Stimulated activated CD4-positive, alpha-beta T cell treated with anti-CD3 and anti-CD28 coated beads, Interleukin-15, amount 100 ng/mL, for 1 hour (primary cell): ENCODE measurements at places on chromosomes 7 and 10.

DNA sequence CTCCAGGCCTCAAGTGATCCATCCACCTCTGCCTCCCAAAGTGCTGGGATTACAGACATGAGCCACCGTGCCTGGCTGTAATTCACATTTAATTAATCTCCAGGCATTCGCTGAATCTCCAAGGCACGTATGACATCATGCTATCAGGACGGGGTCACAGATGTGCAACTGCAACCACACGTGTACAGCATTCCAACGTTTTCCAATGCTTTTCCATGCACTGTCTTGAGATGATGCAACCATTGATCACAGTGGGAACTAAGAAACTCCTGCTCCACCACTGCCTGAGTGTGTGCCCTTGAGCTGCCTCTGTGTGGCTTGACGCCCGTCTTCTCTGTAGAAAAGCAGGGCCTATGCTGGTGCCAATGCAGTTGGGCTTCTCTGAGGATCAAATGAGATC lies 119.8 kb upstream of the LYZL2 start:
- no peak for DNase-seq

DNA sequence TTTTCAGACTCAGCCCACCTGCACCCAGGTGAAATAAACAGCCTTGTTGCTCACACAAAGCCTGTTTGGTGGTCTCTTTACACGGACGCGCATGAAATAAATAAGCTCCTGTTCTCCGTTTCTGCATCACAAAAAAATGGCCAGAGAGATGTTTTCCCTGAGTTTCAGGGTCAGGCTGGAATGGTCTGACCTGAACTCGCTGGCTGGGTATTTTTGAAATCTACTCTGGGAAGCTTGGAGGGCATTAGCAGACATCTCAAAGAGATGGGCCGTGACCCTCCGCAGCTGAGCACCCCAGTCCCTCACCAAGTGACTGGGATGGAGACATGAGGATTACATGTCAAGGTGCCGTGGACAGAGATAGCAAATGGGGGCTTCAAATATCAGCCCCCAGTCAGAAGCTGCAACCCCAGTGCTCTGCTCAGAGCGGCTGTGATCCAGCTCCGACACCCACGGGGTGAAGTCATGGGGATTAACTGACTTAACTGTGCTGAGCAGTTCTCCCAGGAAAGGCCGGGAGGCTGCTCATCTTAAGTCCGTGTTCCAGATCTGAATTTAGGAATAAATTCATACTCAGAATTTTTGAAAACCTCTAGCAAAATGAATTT lies 22.3 kb downstream of the CALML5 start:
- no peak for DNase-seq

DNA sequence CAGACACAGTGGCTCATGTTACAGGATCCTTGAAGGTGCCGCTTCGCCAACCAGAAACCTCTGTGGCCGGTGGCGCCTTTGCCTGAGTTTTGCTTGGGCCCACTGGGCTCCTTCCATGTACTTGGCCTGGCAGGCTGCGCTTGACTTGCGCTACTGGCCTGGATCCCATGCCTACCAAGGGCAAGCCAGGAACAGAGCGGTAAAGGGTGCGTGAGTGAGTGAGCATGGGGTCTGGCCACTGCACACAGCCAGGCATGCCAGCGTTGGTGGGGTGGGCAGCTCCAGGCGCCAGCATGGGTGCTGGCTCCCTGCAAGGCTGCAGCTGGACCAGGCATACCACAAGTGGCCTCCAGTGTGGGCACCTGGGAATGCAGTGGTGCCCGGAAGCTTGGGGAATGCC lies 16.3 kb upstream of the TSPAN15 start:
- DNase-seq, result no peak

GRCh38 chr7:42097752-42098151 lies 139.3 kb downstream of the GLI3 start:
- no peak for DNase-seq

- no peak for DNase-seq
Observed at GRCh38 chr7:94998266-94999068, 91.1 kb downstream of the PPP1R9A start.

DNA sequence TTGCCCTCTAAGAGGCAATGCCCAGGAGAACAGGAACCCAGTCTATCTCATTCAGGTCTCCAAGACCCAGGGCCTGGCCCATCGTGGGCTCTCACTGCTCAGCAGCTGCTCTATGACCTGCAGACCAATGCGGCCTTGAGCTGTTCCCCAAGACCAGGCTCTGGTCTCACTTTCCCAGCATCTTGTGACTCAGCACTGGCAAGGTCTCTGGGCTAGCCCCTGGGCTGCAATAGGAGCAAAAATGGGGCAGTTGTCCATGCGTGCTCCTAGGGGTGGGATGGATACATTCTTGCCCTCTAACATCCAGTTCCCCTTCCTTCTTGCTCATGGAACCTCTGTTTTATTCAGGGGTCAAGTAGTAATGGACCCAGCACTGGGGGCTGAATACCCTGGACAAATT lies 13.5 kb downstream of the GCK start:
- DNase-seq, result no peak

- no peak for DNase-seq
Observed at GRCh38 chr7:70047384-70047783, 449.1 kb downstream of the AUTS2 start.

DNA sequence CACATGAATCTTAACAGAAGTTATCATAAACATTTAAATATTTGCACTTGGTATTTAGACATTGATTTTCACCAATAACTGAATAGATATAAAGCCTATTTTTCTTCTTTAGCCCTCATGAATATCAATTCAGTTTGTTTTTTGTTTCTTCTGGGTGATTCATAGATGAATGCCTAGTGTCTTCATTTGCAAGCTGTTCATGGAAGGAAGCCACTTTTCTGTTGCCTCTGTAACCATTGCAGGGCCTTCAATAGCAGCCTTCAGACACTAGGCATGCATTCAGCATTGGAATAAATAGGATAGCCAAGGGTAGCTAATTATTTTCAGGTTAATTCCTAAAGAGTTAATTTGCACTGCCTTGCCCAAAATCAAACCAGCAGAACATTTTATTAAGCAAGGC lies 375.3 kb downstream of the DPP6 start:
- no peak for DNase-seq

DNA sequence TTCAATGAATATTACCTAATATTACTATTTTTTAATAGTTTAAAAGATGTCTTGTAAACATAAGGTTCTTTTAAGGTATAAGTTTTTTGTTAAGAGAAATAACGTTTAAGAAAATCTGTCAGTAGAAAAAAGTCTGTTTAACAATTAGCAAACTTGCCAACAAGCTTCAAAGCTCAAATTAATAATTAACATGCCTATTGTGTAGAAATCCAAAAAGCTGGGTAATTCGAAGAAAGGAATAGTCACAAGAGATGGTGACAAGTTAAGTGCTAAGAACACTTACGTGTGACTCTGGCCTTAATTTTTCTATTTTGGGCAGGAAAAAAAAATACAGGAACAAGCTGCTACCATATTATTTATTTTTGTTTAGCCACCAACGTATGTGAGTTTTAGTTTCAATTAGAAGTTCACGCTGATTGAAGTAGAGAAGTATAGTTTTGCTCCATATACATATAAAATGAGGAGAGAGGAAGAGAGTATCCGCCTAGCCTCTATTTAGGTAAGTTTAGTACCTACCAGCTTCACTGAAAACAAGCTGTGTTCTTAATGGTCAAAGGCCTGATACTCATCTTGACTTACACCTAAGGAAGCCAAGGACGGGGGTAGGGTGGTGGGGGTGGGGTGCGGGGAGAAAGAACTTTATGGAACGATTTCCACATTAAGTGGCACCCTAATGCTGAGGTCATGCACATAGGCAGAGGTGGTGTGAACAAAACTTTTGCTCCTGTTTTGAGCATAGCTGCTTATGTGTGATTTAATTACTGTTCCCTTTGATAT lies 43.4 kb upstream of the AGBL3 start:
- no peak for DNase-seq

DNA sequence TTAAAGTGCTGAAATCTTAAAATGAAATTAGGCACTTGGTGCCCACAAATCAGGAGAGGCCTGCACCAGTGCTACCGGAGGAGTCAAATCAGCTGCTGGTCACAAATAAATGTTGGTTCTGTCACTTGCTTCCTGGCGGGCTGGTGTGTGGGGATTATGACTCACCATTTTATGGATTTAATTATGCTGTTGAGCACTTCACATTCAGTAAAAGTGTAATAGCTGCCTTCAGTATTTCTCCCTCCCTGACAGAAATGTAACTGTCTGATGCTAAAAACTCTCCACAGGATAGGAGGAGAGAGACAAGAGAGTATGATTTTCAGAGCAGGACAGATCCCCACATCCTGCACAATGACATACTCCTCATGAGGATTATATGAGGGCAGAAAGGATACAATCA lies 186.0 kb downstream of the JAZF1 start:
- no peak for DNase-seq

DNA sequence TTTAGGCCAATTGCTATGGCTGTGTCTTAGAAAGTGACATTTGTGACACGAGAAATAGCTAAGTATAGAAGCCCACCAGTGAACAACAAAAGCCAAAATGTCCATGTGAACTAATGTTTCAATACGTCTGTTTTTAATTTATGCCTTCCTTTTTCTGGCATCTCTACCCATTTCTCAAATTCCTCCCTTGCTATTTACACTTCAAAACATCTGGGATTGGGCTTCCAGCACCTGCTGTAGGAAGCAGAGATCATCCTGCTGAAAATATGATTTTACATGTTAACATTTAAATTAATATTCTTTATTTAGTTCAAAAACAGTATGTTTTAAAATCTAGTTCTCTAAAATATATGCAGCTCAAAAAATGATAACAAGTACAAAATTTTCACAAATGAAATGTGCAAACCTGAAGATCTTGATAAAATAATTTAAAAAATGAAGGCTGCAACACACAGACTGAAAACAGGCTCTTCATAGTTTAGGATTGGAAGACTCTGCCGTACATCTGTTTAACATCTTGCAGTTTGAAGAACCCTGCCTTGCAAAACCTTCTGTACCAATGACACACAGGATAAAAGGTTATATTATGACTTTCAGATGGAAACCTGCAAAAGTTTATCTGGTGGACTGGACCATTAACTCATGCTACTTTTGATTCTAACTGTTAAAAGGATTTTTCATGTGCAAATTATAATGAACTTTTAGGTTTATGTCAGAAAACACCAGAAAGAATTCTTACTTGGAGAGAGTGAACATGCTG lies 408.4 kb downstream of the SUGCT start:
- DNase-seq, result no peak

GRCh38 chr7:5266191-5267028 lies 16.3 kb upstream of the SLC29A4 start:
- DNase-seq, result no peak

GRCh38 chr7:41013117-41013516 lies 689.8 kb downstream of the INHBA start:
- no peak for DNase-seq

DNA sequence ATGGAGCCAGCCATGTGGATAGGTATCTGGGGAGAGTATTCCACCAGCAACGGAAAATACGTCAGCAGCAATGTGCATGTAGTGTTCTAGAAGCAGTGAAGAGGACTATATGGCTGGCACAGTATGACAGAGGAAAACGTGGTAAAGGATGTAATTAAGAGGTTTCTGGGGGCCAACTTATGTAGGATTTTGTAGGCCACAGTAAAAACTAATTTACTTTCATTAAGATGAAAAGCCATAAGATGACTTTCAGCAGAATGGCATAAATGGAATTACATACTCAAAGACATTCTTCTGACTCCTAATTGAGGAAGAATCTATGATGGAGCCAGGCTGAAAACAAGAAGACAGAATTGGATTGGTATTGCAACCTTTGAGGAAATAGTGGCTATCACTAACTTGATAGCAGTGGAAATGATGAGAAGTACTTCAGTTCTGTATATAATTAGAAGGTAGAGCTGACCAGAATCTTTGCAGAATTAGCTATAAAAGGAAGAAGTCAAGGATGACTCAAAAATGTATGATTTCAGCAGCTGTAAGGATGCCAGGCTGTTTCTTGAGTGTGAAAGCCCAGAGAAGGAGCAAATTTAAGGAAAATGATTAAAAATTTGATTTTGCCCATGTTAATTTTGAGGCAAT lies 156.7 kb downstream of the MBL2 start:
- no peak for DNase-seq

DNA sequence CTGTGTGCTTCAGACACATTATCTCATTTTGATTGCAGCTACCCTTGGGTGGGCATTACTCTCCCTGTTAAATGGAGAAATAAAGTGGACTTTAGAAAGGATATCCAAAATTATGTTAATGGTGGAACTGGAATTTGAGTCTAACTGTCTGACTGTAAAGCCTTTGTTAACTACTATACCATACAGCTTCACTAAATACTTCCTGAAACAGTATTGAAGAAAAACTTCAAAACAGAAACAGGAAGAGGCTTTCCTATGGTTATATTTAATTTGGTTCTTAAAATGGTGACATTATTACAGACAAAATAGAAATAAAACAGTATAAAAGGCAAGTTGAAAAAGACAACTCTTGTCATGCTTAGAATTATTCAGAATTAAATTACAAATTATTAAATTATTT lies 25.0 kb downstream of the SPAG6 start:
- no peak for DNase-seq

- no peak for DNase-seq
Observed at GRCh38 chr10:132626019-132626760, 88.6 kb downstream of the INPP5A start.

GRCh38 chr10:22992621-22993020 lies 64.8 kb downstream of the ARMC3 start:
- DNase-seq, result no peak
